ENCODE measurements at places on chromosomes 3 and 15. TPM values are rescaled to one million over a fixed set of nuclear protein-coding genes. Genes with fewer than 3 reads are reported as not detected.

DNA sequence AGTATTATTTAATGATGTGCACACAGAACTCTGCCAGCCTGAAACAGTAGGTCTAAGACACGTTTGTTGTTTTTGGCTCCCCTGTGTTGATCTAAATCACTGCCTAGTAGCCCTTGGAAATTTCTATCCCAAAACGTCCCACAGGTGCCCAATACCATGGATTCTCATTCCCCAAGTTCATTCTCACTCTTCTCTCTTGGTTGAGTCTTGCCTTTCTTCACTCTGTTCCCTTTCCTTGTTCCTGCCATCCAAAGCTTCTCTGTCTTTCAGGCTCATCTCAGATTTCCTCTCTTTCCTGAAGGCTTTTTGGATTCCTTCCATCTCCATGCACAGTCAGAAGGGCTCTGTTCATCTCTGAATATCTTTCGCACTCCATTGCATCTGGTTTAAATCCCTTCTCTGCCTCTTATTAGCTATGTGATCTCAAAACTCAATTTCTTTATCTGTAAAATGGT is 54.2 kb downstream of the PPARG start:
- DNase-seq, result no peak
- H3K4me1 ChIP-seq, result no peaks in the 10 kb centered on the region
- H3K36me3 ChIP-seq, result no peaks in the 10 kb centered on the region
- H3K4me3 ChIP-seq, result no peak overlapping the region
- H3K27ac ChIP-seq, result no peak overlapping the region

- H3K4me3 ChIP-seq, result no peak overlapping the region
- peaks cover 40% of the 10 kb centered on the region for H3K4me1 ChIP-seq
- H3K27ac ChIP-seq, result peak overlapping the region; percentile 41
- no peaks in the 10 kb centered on the region for H3K36me3 ChIP-seq
These were observed 38.7 kb upstream of the SNRK start for GRCh38 chr3:43247561-43248184.

DNA sequence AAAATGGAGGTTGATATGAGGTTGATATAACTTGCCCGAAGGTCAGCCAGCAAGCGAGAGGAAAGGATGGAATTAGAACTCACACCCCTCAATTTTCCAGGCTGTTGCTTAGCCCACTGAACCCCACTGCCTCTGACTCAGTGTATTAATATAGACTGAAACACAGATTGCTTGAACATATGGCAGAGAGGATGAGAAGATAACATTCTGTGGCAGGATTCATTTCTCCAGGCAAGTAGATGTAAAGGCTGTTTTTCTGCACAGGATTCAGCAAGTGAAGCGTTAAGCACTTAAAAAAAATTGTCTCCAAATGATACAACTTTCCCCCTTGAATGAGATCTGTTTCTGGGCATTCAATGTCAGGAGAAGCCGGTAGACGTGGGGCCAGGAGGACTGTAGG is 335.2 kb downstream of the GAP43 start:
- DNase-seq, result no peak
- no peak overlapping the region for H3K4me3 ChIP-seq
- no peak overlapping the region for H3K27ac ChIP-seq
- H3K27me3 ChIP-seq, result no peaks in the 10 kb centered on the region
- no peaks in the 10 kb centered on the region for H3K36me3 ChIP-seq

- no peak overlapping the region for H3K4me3 ChIP-seq
- H3K27me3 ChIP-seq, result no peaks in the 10 kb centered on the region
- no peak overlapping the region for H3K27ac ChIP-seq
- H3K36me3 ChIP-seq, result no peaks in the 10 kb centered on the region
- H3K4me1 ChIP-seq, result no peaks in the 10 kb centered on the region
- no peak for DNase-seq
These were observed 384.3 kb downstream of the CACNA2D3 start for GRCh38 chr3:54506603-54507002.

GRCh38 chr3:39637807-39638206 is 170.3 kb downstream of the MOBP start:
- H3K27ac ChIP-seq, result no peak overlapping the region
- no peak overlapping the region for H3K4me3 ChIP-seq
- H3K36me3 ChIP-seq, result no peaks in the 10 kb centered on the region
- no peak for DNase-seq
- no peaks in the 10 kb centered on the region for H3K4me1 ChIP-seq

DNA sequence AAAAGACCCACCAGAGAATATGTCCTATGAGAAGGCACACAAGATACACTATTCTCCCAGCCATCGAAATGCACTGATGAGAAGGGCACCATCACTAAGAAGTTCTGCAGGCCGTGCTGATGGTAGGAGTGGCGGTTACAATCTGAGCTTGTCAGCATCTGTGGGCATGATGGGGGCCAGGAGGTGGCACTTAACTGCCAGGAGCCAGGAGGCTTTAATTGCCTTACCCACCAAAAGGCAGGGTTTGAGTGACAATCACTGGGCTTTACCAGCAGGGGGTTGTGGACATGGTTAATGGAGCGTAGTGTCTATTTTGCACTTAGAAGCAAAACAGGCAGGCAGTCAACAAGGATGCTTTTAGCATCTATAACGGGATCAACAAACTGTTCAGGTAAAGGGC is 16.0 kb upstream of the SQOR start:
- no peak overlapping the region for H3K4me3 ChIP-seq
- no peaks in the 10 kb centered on the region for H3K36me3 ChIP-seq
- no peak overlapping the region for H3K27ac ChIP-seq
- H3K27me3 ChIP-seq, result no peaks in the 10 kb centered on the region
- peak; percentile 23 for DNase-seq

DNA sequence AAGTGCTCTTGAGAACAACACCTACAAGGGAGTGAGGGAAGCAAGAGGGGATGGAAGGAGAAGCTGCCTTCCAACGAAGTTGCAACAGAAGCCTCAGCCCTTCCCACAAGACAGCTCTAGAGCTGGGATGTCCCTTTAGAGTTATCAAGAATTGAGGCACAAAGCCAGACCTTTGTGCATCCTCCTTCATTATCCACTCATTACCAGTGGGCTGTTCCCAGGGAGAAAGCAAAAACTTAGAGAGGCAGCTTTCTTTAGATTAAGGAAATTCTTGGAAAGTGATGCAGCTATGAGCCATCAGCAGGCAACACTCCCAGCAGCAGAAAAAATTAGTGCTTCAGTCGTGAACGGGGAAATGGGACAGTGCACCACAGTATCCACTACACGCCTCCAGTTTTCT is 10.6 kb upstream of the CD96 start:
- no peak overlapping the region for H3K4me3 ChIP-seq
- no peaks in the 10 kb centered on the region for H3K4me1 ChIP-seq
- H3K27me3 ChIP-seq, result no peaks in the 10 kb centered on the region

- no peak for DNase-seq
- no peaks in the 10 kb centered on the region for H3K36me3 ChIP-seq
- H3K27me3 ChIP-seq, result no peaks in the 10 kb centered on the region
These were observed 17.3 kb upstream of the RYK start for GRCh38 chr3:134267996-134268395.

DNA sequence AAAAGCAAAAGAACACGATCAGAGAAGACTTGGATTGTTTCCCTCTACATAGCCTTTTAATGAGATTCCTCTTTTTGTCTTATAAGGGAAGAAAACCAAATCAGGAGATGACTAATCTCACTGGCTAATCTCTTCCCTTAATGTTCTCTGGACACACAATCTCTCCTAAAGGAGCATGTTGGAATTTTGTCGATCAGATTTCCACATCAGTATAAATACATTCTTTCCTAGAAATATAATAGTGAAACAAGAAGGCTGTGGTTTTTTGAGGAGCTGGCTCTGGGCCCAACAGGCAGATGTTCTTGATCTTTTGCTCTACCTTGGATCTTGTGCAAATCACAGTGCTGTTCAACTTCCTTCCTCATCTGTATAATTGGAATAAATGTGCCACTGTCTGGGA is 94.0 kb downstream of the GTPBP8 start:
- H3K27ac ChIP-seq, result no peak overlapping the region
- H3K27me3 ChIP-seq, result no peaks in the 10 kb centered on the region
- H3K4me3 ChIP-seq, result no peak overlapping the region
- H3K4me1 ChIP-seq, result no peaks in the 10 kb centered on the region
- no peak for DNase-seq
- no peaks in the 10 kb centered on the region for H3K36me3 ChIP-seq

DNA sequence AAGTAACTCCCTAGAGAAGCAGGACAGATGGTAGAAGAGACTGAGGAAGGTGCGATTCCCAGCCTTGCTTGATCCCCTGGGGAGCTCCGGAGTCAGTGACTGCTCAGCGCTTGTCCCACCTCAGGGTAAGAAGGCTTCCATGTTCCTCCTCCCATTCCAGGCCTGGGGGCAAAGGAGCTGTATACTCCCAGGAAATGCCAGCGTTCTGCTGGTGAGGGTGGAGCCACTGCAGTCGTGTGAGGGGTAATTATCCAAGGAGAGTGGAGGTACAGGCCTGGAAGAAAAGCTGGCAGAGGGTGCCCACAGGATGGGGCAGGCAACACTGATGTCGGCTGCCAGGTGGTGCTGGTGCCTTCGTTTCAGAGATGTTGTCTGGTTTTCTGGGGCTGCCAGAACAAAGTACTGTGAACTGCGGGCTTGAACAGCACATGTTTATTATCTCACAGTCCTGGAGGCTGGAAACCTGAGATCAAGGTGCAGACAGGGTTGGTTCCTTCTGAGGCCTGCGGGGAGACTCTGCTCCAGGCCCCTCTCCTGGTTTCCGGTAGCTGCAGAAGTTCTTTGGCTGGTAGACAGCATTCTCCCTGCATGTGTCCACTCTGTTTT is 12.1 kb upstream of the APBA2 start:
- no peak overlapping the region for H3K27ac ChIP-seq
- H3K36me3 ChIP-seq, result no peaks in the 10 kb centered on the region

GRCh38 chr3:12903000-12903800 is 61.8 kb upstream of the RPL32 start:
- peak; percentile 37 for DNase-seq
- H3K4me3 ChIP-seq, result no peak overlapping the region
- H3K36me3 ChIP-seq, result peaks cover 97% of the 10 kb centered on the region
- peaks cover 39% of the 10 kb centered on the region for H3K4me1 ChIP-seq
- H3K27me3 ChIP-seq, result no peaks in the 10 kb centered on the region

GRCh38 chr3:122255757-122256439 is 69.2 kb upstream of the CSTA start:
- H3K27ac ChIP-seq, result no peak overlapping the region
- peaks cover 7% of the 10 kb centered on the region for H3K4me1 ChIP-seq
- H3K4me3 ChIP-seq, result no peak overlapping the region
- DNase-seq, result no peak

DNA sequence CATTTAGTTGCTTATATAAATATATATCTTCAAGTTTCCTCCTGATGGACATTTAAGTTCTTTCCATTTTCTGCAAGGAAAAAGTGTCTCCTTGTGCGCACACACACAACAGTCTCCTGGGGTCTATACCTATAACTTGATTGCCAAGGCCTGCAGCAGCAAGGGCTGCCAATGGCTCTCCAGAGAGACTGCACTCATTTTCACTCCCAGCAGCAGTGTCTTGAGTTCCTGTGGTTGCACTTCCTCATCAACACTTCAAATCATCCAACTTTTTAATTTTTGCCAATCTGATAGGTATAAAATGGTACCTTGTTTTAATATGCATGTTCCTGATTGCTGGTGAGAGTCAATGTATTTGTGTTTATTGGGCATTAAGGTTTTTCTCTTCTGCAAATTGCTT is 23.1 kb downstream of the TNFAIP8L3 start:
- H3K36me3 ChIP-seq, result no peaks in the 10 kb centered on the region
- H3K4me3 ChIP-seq, result no peak overlapping the region
- no peak for DNase-seq
- no peak overlapping the region for H3K27ac ChIP-seq
- no peaks in the 10 kb centered on the region for H3K27me3 ChIP-seq
- no peaks in the 10 kb centered on the region for H3K4me1 ChIP-seq

GRCh38 chr15:98842973-98843285 is 164.7 kb downstream of the PGPEP1L start:
- H3K36me3 ChIP-seq, result peaks cover 1% of the 10 kb centered on the region
- no peak for DNase-seq
- H3K27me3 ChIP-seq, result no peaks in the 10 kb centered on the region
- H3K4me1 ChIP-seq, result no peaks in the 10 kb centered on the region

DNA sequence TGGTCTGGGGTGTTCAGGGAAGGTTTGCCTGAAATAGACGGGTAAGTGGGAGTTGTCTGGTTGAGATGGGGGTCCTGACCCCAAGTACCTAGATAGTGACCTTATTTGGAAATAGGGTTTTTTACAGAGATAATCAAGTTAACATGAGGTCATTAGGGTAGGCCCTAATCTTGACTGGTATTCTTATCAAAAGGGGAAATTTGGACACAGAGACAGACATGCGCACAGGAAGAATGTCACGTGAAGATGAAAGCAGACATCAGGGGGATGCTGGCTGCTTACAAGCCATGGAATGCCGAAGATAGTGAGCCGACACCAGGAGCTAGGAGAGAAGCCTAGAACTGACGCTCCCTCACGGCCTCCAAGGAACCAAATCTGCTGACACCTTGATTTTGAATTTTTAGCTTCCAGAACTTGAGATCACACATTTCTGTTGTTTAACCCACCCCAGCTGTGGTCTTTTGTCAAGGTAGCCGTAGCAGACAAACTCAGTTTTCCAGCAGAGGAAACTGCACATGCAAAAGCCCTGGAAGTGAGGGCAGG is 17.1 kb downstream of the BHLHE40 start:
- no peaks in the 10 kb centered on the region for H3K27me3 ChIP-seq
- H3K4me3 ChIP-seq, result no peak overlapping the region
- no peak overlapping the region for H3K27ac ChIP-seq
- H3K4me1 ChIP-seq, result no peaks in the 10 kb centered on the region

- peaks cover 9% of the 10 kb centered on the region for H3K4me1 ChIP-seq
- DNase-seq, result no peak
These were observed 2.5 kb upstream of the PXYLP1 start for GRCh38 chr3:141229132-141229531.

ZPLD1 gene
- total RNA-seq, result not detected

XCR1 gene
- not detected for total RNA-seq

CD200R1L gene
- not detected for total RNA-seq

TRAT1 gene
- 0.58 TPM for total RNA-seq

PEAK1 gene
- 53.2 TPM for total RNA-seq

AHSG gene
- not detected for total RNA-seq

FAM3D gene
- total RNA-seq, result not detected

KBTBD8 gene
- total RNA-seq, result 32.6 TPM

IFT122 gene
- total RNA-seq, result 28.7 TPM

FRMD4B gene
- total RNA-seq, result 0.20 TPM

MED12L gene
- 0.58 TPM for total RNA-seq

FBXO40 gene
- total RNA-seq, result not detected

TPRA1 gene
- total RNA-seq, result 19.8 TPM

FILIP1L gene
- 0.24 TPM for total RNA-seq

SAMD7 gene
- total RNA-seq, result 0.12 TPM
